ENCODE measurements at places on chromosomes 11 and 22.
A peak's percentile ranks its signal among the peaks of the same experiment; 100 is the strongest.

GRCh38 chr11:67033661-67034166 is 10.8 kb downstream of the SYT12 start:
- peak; percentile 97 for DNase-seq

- no peak for DNase-seq
These were observed 16.1 kb downstream of the LRRC75B start for GRCh38 chr22:24576778-24577177.

GRCh38 chr11:74534216-74534945 is 40.9 kb upstream of the LIPT2 start:
- no peak for DNase-seq

- no peak for DNase-seq
These were observed 1258.0 kb downstream of the BRD1 start for GRCh38 chr22:48569476-48570233.

DNA sequence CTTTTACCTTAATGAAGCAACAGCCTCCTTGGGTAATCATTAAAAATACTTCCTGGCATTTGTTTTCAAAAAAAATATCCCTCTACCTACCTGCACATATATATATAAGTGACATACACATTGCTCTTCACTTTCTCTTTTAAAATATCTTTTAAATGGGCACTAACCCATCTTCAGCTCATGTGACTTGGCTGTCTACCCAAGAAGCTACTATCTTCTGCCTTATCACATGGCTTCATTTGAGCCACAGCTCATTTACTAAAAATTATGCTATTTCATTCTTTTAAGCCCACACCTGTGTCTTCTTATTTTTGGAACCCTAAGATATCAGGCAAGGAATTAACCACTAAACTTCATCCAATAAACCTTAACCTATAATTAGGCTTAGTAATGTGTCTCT is 37.0 kb upstream of the SOX6 start:
- no peak for DNase-seq

DNA sequence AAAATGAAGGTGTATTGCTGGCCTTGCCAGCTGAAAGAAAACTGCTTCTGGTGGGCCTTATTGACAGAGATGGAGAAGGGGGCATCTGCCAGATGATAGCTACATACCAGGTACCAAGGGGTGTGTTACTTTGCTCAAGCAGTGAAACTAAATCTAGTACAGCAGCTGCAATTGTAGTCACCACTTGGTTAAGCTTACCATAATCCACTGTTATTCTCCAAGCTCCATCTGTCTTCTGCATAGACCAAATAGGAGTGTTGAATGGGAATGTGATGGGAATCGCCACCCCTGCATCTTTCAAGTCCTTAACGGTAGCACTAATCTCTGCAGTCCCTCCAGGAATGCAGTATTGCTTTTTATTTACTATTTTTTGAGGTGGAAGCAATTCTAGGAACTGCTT is 45.8 kb upstream of the LIN7C start:
- DNase-seq, result no peak

GRCh38 chr11:91970624-91971023 is 254.0 kb upstream of the FAT3 start:
- no peak for DNase-seq

DNA sequence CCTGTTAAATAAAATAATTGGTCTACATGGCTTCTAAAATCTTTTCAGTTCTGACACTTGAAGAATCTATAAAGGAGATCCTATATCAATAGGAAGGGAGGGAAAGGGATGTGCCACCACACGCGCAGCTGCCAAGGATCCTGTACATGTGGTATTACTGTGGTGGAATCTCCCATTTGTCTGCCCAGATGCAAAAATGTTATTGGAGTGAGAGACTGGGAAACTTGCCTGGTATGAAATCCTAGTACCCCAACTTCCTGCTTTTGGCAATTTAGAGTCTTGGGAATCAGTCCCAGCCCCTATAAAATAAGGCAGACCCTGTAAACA is 81.9 kb upstream of the PICALM start:
- DNase-seq, result no peak

- no peak for DNase-seq
These were observed 17.7 kb downstream of the ELFN2 start for GRCh38 chr22:37409459-37410050.

DNA sequence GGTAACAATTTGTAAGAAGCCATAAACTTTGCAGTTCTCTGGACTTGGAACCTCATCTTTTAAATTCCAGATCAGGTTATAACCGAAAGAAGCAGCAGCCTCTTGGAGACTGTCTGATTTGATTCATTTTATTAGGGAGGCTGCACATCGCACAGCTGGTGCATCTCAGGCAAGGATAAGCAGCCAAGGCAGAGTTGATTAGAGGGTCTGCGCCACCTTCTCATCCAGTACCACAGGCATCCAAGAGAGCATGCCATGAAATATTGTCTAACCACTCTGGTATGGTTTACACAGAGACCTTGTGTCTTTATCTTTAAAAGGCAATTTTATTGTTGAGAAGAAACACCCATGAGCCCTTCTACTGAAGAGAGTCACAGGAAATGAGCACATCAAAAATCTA is 16.2 kb upstream of the CWF19L2 start:
- DNase-seq, result no peak

DNA sequence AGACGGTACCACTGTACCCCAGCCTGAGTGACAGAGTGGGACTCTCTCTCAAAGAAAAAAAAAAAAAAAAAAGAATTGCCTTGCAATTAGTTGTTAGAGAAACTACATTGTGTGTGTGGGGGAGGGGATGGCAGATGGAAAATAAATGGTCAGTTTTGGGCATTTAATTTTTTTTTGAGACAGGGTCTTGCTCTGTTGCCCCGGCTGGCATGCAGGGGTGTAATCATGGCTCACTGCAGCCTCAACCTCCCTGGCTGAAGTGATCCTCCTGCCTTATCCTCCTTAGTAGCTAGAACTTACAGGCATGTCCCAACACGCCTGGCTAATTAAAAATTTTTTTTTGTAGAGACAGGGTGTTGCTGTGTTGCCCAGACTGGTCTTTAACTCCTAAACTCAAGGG is 36.4 kb downstream of the WEE1 start:
- DNase-seq, result no peak

- DNase-seq, result no peak
These were observed 84.6 kb upstream of the GUCY1A2 start for GRCh38 chr11:107102692-107103477.

DNA sequence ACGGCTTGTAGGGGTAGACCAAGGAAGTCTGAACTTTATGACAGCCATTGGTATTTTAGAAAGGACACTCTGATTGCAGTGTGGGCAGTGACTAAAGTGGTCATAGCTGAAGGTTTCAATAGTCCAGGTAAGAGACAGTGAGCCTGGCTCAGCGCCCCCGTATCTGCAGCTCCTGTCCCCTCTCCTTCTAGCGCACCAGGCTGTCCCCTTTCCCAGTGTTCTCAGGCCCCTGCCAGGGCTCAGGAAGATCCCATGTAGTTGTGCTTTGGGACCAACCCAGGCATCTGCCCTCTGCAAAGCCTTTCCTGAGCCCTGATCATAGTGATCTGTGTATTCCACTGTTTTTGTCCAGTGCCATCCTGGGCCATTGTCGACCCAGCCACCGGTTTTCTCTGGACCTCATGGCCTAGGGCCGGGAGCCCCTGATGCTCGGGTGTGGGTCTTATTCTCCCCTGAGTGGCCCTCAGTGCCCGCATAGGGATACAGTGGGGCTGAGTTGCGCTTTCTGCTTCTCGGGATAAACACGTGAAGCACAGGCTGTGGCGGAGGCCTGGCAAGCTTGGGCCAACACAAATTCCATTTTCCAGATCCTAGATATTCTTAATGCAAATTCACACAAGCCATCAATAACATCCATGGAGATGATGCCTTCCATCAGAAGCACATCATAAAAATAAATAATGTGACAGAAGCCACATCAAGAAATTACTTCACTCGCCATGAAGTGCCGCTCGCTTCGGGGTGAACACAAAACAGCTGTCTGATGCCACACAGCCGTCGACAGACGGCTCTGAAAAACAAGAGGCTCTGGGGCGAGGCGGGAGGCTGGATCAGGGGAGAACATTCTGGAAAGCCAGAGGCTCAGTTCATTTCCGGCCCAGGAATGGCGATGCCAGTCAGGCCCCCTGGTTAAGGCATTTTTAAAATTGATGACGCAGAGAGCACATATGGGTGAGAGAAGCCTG is 805.0 kb downstream of the TBC1D22A start:
- no peak for DNase-seq

- DNase-seq, result no peak
These were observed 125.0 kb downstream of the KCNQ1OT1 start for GRCh38 chr11:2574553-2575535.

GRCh38 chr11:27129686-27130085 is 89.1 kb downstream of the BBOX1 start:
- DNase-seq, result no peak

DNA sequence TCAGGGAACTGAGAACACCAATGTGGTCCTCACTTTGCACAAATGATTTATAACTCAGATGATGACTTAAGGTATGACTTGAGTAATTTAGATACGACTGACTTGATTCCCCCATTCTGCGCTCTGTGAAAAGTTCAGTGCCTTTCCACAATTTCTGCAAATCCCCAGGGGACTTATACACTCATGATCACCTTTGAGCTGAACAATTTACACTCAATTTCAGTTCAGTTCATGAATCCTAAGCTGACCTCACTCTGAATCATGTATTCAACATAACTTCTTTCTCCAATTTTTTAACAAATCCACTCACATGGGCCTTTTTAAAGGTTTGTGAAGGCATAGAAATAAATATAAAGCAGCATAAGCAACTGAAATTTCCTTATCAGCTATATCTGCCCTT is 274.2 kb downstream of the FAM76B start:
- DNase-seq, result no peak

- no peak for DNase-seq
These were observed 375.8 kb downstream of the INSC start for GRCh38 chr11:15490535-15490934.

DNA sequence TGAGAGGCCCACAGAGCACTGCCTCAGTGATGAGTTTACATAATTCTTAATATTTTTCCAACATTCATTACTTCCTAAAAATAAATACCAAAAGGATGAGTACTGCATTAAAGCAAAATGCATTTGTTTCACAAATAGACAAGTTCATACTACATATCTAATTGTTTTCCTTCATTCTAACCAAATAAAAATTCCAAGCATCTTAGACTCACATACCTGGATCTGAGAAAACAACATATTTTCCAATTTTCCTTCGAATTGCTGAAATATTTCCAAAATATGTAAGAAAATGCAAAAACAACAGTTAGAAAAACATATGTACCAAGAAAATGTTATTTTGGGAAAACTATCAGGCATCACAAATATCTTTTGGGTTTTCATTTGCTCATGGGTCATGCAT is 127.9 kb upstream of the CEP126 start:
- DNase-seq, result no peak

DNA sequence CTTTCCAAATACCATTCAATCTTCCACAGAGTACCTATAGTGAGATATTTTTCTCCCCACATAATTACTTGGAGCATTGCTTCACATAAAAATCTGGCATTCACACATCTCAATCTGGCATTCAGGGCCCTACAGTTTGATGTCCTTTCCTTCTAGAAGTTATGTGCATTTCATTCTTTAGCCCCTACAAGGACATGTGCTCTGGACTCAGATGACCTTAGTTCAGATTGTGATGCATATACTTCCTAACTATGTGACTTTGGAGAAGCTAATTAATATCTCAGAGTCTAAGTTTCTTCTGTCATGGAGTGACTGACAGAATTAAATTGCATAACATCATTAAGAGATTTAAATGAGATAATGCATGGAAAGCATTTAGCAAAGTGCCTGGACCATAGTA is 25.9 kb upstream of the PRSS23 start:
- DNase-seq, result no peak

- DNase-seq, result peak; percentile 10
These were observed 151.6 kb upstream of the BLID start for GRCh38 chr11:122267602-122268001.

DNA sequence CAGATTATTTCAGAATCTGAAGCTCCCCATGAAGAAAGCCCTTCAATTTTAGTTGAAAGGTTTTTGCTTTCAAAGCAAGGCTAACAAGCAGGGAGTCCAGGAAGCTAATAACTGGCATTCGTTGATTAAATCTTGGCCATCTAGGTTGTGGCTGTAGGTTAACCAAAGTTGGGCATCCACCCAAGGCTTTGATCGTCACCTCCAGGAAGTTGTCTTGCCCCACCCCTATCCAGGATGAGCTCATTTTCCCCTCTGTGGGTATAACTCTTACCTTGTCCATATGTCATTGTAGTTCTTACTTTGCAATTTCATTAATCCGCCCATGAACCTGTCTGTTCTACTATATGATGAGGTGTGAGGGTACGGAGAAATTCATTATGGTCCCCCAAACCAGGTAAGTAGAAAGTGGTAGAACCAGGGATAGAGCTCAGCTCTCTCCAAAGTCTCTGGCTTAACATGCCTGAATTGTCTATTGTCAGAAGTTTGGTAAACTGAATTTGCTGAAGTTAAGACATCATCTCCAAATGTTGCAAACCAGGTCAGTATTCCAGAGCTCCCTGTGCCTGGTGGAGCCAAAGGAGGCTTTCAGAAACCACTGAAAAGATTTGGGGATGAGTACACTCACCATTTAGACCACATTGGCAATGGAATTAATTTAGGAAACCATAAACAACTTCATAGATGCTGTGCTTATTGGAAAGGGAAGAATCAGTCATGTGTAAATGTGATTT is 97.1 kb downstream of the CD44 start:
- no peak for DNase-seq

DNA sequence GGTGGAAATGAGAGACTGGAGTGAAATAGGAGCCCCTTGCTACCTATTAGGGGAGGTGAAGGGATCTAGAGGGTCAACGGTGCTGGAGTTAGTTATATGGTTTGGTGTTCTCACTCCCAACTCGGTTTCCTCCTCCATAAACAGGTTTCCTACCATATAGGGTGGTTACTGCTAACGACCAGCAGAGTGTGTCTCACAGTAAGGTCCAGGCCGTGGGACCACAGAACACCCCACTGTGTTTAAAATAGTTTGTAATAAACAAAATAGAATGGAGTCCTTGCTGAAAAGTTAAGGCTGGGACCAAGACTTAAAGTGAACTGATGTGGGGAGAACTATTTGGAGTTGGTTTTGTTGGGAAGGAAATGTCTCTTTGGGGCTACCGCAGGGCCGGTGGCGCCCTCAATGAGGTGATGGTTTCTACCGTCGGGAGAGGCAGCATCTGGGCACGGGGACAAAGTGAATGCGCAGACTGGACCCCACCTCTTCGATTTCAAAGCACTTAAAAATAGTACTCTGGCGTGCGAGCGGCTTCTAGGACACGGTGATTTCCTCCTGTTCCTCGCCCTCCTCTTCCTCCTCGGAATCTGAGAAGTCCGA is 4.5 kb downstream of the DBX1 start:
- DNase-seq, result no peak

All from AG04449 (cell line).